ENCODE measurements at places on chromosomes 2 and 18.

DNA sequence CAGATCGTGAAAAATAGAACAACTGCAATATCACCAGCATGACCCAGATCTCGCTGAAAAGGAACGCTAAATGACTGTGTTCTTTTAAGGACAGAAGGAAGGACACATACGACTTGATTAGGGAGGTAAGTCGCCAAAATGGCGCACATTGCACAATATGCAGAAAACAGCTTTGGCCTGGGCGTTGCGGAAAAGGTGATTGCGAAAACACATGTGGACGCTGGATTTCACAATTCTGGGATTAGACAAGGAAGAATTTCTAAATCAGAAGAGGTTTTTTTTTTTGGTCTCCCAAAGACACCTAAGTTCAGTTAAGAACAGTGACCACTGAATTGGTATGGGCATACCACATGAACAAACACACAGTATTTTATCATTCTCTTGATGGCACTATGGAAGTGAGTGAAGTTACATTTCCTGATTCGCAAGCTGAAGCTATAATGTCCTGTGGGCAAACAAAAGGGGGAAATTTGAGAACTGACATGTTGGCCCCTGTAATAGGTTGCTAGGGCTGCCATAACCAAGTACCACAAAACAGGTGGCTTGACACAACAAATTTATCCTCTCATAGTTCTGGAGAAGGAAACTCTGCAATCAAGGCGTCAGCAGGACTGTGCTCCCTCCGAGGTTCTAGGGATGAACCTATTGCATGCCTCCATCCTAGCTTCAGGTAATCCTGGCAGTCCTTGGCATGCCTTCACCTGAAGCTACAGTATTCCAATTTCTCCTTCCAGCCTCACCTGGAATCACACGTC lies 25.8 kb upstream of the ERICH2 start:
- no peak for DNase-seq

DNA sequence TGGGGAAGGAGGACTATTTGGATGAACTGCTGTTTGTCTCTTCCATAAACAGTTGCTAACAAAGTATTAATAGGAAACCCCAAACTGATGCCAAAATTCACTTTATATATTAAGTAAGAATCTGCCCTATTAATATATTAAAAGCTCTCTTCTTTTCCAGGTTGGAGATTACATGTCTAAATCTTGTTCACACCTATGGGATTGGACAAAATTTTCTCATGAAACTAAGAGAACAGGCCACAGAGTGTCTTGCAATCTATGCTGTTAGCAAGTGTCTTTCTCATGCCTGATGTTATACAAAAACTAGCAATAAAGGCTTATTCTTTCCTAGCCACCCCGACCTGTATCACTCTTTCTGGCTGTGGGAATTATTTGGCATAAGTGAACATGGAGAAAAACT lies 18.3 kb downstream of the ZEB2 start:
- DNase-seq = no peak

DNA sequence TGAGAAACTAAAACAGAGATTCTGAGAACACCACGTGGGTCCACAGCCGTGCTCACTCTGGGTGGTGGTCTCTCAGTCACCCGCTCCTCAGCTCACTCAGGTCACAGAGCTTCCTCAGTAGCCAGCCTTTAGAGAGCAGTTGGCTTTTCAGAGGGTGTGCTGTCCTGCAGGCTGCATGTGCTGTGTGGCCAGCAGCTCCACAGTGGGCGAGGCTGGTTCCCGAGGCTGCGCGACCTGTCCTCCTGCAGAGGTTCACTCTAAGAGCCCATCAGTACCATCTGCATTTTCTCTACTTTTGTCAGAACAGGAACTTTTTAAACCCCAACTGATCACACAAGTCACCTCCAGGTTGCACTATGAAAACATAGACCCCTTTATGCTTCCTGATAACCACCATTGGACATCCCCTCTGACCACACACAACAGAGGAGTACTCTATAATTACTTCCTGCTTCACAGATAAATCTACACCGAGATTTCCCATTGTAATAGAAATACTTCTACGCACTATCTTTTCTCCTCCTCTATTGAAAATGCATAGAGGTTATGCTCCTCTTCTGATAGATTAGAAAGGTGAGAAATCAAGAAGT lies 93.1 kb downstream of the GYPC start:
- DNase-seq = no peak

GRCh38 chr2:120398051-120398995 lies 52.4 kb downstream of the INHBB start:
- no peak for DNase-seq

- DNase-seq = no peak
These were observed 16.7 kb downstream of the PDE1A start for GRCh38 chr2:182410120-182410519.

- DNase-seq = no peak
These were observed 139.5 kb upstream of the NABP1 start for GRCh38 chr2:191538334-191538903.

GRCh38 chr2:196369967-196370366 lies 198.6 kb upstream of the STK17B start:
- DNase-seq = no peak

DNA sequence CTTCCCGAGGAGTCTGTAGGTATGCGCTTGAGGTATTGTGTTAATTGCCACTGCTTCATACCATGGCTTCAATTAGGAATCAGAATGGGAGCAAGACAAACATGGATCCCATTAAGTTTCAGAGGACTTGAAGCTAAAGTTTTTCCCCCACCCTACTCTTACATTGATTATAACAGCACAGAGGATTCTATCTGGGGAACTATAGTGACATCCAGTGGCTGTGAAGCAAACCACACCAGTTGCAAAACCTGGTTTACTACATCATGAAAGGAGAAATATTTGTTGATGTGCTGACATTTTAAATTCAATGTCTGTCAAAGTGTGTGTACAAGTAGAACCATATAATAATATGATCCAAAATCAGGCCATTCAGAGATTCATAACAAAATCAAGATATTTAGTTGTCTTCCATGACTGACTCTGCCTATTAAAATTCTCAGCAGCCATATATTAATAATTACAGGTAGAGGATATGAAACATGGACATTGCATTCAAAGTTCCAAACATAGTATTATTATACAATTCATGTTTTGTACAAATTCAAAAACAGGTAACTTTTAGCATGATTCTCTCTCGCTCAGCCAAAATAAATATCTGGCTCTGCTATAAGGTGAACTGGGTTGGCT lies 82.9 kb downstream of the GRB14 start:
- no peak for DNase-seq

GRCh38 chr18:33440060-33441043 lies at the start of gene CCDC178:
TSS of gene CCDC178 (minus strand) at chr18:33440721. CDS start at chr18:33412088, 28,633 bp downstream.
- DNase-seq = no peak

DNA sequence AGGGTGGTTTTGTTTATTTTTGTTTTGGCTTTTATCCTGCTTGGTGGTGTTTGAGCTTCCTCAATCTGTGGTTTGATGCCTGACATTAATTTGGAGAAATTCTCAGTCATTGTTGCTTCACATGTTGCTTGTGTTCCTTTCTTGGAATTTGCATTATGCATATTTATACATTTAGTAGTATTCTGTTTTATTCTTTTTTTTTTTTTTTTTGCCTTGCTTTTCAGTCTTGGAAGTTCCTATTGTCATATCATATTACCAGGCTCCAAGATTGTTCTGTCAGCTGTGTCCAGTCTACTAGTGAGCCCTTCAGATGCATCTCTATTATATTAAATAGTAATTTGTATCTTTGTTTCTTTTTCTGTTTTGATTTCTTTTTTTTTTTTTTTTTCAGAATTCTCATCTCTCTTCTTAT lies 77.0 kb downstream of the EPC2 start:
- DNase-seq = no peak

DNA sequence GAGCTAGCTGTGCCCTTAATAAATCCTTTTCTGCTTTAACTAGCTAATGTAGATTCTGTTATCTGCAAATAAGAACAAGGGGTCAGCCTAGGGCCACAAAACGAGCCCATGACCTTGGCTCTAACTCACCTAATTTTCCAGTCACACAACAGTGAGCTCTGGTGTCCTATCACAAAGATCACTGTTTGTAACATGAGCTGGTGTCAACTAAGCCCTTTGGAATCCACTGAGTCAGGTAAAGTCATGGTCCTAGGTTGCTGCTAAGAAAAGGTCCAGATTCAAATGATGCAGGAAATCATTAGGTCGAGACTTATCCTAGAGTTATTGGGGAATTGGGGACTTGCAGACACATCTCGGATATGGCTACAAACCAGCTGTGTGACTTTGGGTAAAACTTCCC lies 49.9 kb downstream of the ST8SIA5 start:
- DNase-seq = no peak

- DNase-seq = no peak
These were observed 19.6 kb downstream of the RAMP1 start for GRCh38 chr2:237879058-237879430.

- no peak for DNase-seq
These were observed 21.6 kb upstream of the TEX51 start for GRCh38 chr2:126877041-126877440.

Data from stimulated activated CD8-positive, alpha-beta memory T cell treated with anti-CD3 and anti-CD28 coated beads, Interleukin-15, amount 100 ng/mL, for 4 hours (primary cell).